Stimulated activated CD4-positive, alpha-beta T cell treated with anti-CD3 and anti-CD28 coated beads, Interleukin-15, amount 100 ng/mL, for 24 hours (primary cell): ENCODE measurements at places on chromosomes 5 and 9.

- no peak for DNase-seq
Observed at GRCh38 chr5:142178651-142179050, 70.1 kb downstream of the NDFIP1 start.

DNA sequence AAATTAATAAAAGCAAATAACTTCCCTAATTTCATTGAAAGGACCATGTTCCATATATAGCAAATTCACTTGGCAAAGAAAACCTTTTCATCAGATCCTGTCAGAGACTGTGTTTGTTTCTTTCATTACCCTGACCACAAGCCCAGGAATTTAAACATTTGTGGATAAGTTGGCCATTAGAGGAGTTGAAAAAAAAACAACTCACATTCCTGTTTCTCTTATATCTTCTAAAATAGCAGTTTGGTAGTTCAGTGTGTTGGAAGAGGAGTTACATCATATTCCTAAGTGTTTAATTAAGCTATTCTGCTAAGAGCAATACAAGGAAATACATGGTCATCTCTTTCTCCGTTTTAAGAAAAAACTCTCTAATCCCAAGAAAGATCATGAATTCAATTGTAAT is 505.6 kb downstream of the TLE1 start:
- DNase-seq = no peak

DNA sequence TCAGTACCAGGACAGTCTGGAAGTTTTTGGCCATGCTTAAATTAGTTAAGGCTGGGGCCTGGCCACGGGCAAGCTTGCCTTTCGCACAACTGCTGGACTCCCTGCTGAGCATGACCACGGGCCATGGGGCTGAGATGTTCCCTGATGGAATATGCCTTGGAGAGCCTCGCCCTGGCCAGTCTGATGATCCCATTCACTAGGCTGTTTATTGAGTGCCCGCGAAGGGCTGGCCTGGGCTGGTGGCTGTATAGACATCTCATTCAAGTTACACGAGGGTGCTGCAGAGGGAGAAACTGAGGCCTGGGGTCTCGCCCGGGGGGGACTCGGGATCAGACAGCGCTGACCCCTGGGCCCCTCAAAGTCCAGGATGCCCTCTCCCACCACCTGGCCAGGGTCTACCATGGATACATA is 7.8 kb upstream of the RXRA start:
- no peak for DNase-seq

DNA sequence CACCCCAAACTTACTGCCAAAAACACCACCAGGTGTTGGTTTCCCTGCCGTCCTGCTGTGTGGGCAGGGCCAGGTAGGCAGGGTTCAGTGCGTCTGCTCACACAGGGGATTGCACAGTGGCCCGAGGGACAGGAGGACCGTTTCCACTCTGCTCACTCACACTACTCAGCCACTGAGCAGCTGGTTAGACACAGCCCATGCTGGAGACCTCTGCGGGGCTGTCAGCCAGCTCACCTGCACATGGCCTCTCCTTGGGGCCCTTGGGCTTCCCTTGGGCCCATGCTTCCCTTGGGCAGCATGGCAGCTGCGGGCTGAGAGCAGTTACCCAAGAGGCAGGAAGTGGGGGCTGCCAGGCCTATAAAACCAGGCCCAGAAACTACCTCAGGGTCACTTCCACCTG is 79.0 kb downstream of the SYK start:
- no peak for DNase-seq

- DNase-seq = no peak
Observed at GRCh38 chr5:124580925-124581737, 165.3 kb downstream of the ZNF608 start.

DNA sequence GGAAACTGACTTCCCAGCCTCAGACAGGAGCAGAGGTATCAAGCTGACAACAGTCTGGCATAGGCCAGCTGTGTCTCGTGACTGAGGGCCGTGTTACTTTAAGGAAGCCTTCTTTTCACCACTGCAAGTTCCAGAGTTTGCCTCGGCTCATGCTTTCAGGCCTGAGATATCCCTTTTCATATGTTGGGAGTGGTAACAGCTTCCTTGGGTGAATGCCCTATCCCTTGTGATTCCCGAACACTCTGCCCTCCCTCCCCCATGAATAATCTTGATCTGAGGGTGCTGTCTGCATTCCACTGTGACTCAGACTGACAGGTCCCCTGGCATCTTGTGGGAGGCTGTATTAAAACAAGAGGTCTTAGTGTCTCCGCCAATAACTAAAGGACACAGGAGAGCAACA is 49.7 kb upstream of the ARL15 start:
- no peak for DNase-seq

- DNase-seq = no peak
Observed at GRCh38 chr5:64775291-64775690, 6.6 kb downstream of the CWC27 start.

DNA sequence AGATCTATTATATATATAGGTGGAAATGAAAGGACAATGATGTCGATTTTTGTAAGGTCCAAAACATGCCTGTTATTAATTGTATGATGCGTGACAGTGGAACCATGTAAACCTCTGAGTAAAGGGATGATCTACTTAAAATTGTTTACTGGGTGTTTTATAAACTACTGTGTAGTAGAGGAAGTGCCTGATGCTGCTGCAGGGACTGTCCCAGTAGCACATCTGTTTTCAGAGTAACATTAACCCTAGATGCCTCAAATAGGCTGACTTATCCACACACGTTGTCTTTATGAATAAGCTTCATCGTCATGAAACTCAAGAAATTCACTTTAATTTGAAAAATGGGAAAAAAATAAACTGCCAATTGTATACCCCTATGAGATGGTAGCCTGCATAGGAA is 1.7 kb downstream of the CAMK4 start:
- no peak for DNase-seq

DNA sequence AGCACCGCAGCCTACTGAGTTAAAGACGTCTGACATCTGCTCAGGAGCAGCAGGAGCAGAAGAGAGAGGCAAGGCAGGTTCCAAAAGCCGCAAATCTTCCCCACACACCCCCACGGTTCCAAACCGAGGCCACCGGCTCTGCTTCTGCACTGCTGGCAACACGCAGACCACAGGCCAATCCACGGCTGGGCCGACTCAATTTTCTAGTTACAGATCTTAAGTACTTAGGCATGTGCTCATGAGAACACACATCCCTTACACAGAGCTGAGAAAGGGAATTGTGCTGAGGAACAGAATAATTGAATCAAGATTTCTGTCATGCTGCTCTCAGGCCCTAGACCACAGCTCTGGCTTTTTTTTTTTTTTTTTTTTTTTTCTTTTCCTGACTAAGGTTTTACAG is 32.6 kb downstream of the PAX5 start:
- no peak for DNase-seq

GRCh38 chr5:139551191-139551889 is 9.8 kb upstream of the UBE2D2 start:
- DNase-seq = no peak

DNA sequence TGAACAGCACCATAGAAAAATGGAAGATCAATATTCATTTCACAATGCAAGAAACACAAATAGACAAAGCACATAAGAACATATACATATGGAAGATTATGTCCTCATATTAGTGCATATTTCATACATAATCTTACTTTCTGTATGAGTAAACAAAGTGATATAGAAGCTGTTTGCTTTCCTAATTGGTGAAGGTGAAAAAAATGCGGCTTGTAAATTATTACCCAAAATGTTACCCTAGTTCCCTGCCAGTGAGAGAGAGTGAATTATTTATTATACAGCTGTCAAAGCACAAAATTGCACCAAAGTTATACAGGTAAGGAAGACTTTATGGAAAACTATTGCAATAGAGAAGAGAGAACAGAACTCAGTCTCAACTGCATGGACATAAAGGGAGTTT is 1485.0 kb upstream of the CDH9 start:
- no peak for DNase-seq

DNA sequence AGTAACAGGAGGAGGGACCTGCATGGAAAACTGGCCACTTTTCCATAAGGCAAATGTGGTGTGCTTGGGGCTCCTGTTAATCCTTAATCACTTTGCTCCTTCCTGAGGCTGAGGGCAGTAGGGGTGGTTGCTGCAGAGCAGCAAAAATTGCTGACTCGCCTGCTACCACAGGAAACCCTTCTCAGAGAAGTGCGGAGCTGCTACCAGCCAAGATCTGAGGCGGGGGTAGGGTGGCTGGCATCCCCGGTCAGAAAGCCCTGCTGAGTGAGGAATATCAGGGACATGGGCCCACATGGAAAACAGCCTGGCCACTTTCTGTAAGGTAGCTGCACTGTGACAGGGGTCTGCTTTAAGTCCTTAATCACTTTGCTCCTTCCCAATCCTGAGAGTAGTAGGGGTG is 192.4 kb upstream of the GHR start:
- DNase-seq = no peak

GRCh38 chr9:121774715-121775613 is 123.5 kb downstream of the DAB2IP start:
- DNase-seq = no peak

DNA sequence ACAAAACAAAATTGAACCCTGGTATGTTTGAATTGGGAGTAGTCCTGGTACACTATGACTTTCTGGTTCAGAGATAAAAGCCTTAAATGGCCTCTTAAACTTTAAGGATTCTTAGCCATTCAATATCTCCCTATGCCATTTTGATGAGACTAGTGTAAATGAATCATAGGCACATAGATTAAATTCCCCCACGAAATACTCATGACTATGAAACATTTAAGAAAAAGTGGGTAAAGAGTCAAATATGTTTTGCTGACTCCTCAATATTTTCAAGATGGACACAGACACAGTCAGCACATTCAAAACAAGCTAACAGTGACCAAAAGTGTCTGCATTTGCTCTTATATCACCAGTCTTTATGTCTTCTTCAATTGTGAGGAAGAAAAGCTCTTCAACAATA is 278.3 kb downstream of the PDE4D start:
- no peak for DNase-seq

- DNase-seq = no peak
Observed at GRCh38 chr5:163350083-163350482, 87.3 kb upstream of the CCNG1 start.

DNA sequence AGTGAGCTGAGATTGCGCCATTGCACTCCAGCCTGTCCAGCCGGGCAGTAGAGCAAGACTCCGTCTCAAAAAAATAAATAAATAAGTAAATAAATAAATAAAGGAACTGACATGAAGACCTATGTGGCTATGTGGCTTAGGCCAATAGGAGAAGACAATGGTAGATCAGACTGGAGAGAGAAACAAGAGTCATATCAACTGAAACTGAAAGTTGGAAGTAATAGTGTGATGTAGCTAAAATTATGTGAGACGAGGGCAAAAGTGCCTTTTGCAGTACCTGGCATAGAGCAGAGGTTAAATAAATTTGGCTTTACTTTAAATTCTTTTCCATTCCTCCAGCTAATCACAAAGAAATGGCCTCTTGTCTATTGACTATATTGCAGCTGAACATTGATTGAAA is 7.3 kb downstream of the FBP2 start:
- DNase-seq = no peak

DNA sequence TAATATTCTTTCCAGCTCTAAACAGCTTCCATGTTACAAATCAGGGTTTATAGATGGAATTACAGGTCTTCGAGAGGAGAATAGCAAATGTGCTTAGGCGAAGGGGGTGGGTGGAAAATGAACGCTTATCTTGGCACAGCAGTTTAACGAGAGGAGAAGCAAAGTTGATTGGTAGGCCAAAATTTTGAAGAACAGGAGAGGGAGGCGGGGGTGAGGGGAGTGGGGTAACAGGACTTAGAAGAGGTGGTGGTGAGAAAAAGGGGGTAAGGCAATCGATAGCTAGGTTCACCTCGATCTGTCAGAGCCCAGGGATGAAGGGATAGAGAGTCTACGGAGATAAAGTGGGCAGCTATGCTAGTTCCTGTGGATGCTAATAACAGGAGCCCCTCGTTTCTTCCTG is 764 bp downstream of the ANKRA2 start:
- peak; percentile 7 for DNase-seq

GRCh38 chr5:125277494-125278154 is 531.2 kb upstream of the ZNF608 start:
- no peak for DNase-seq

GRCh38 chr5:103587185-103587748 is 24.7 kb upstream of the NUDT12 start:
- no peak for DNase-seq

DNA sequence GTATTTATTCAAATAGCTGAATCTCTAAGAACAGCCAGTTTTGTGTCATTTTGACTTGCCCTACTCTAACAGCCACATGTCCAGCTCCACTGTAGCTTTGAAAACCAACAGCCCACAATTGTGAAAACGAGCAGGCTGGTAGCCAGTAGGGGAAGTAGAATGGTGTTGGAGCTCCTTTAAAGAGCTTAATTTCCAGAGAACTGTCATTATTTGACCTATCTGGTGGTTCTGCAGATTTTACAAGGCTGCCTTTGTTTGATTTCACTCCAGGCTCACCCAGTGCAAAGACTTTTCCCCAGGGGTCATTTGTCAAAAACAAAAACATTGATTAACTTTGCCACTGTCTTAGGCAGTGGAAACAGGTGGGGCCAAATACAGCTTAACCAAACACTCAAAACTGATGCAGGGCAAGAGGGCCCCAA is 3.2 kb upstream of the PJA2 start:
- no peak for DNase-seq

DNA sequence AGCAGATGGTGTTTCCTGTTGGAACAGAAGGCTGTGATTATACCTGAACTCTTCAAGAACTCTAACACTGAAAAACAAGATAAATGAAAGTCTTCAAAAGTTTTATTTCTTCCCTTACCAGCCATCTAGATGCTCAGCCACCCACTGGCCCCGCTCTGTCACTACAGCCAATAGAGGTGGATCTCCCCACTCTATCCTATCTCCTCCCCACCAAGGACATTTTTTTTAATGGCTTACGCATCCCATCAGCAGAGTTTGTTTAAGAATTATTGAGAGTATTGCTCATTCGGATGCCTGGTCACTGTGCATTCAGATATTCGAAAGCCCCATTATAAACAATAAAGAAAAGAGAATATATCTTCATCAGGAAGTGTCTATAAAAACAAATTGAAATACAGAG is 159.4 kb downstream of the RASEF start:
- DNase-seq = no peak

GRCh38 chr5:141753971-141754713 is 72.1 kb upstream of the ARAP3 start:
- peak; percentile 29 for DNase-seq

- no peak for DNase-seq
Observed at GRCh38 chr5:127133071-127133470, 59.8 kb upstream of the C5orf63 start.

- no peak for DNase-seq
Observed at GRCh38 chr9:113547501-113547900, 84.0 kb downstream of the RGS3 start.

DNA sequence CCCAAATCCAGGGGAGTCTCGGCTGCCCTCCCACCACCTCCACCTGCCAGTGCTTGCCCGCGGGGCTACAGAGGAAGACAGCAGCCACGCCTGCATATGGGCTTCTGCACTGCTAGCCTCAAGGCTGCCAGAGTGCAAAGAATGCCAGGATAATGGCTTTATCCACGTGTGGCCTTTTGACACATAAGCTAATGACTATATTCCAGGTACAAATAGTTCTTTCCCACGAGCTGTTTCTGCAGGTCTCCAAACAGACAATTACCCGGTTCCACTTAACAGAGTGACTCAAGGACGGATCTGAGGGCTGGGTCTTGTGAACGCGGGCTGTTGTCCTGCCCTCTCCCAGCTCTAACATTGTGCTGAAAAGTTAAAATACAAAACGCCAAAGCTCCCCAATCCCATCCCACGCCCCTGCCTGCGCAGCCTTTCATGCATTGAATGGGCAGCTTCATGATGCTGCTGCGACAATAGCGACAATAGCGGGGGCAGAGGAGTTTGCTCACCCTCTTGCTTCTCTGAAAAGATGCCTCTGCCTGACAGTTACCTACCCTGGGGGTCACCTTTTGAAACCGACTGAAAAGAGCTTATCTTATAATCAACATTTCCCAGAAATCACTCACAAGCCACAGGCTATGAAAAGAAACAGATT is 39.1 kb upstream of the MSH3 start:
- DNase-seq = no peak

- no peak for DNase-seq
Observed at GRCh38 chr9:12699529-12699928, 6.3 kb downstream of the TYRP1 start.
